ENCODE measurements at places on chromosomes 2 and 18.

GRCh38 chr2:106983305-106983704 is 97.3 kb upstream of the ST6GAL2 start:
- no peak for DNase-seq

GRCh38 chr2:85019121-85019520 is 48.2 kb downstream of the KCMF1 start:
- DNase-seq = no peak

DNA sequence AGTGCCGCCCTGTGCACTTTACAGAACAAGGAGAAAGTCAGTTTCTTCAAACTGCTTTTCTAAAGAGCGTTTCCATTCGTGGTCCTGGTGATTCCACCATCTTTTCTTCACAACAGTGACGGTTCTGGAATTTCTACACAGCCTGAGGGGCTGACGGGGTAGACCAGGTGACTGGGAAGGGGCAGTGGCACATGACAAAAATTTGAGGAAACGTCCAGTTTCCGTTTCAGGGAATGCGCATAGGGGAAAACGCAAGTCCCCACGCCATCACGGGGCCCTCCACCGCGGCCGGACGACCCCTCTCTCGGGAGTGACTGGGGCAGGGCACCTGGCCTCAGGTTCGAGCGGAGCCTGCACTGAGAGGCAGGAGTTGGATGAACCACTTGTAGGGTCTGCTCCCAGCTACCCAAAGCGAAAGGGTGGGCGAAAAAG is 980 bp upstream of the SPTBN1 start:
- DNase-seq = no peak

DNA sequence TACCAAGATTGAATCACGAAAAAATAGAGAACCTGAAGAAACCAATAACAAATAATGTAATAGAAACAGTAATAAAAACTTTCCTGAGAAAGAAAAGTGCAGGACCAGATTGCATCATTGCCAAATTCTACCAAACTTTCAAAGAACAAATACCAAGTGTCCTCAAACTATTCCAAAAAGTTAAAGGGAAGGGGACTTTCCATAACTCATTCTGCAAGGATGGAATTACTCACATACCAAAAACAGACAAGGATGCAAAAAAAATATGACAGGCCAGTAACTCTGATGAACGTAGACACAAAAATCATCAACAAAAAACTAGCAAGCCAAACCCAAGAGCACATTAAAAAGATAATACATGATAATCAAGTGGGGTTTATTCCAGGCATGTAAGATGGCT is 172.3 kb upstream of the SLC35G4 start:
- no peak for DNase-seq

DNA sequence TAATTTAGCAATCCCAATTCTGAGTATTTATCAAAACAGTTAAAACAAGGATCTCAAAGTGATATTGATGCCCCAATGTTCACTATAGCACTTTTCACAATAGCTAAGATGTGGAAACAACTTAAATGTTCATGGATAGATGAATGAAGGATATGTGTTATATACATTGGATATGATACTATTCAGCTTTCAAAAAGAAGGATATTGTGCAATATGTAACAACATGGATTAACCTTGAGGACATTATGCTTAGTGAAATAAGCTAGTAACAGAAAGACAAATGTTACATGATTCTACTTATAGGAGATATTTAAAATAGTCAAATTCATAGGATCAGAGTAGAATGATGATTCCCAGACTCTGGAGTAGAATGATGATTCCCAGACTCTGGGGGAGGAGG is 78.0 kb downstream of the INSIG2 start:
- no peak for DNase-seq

DNA sequence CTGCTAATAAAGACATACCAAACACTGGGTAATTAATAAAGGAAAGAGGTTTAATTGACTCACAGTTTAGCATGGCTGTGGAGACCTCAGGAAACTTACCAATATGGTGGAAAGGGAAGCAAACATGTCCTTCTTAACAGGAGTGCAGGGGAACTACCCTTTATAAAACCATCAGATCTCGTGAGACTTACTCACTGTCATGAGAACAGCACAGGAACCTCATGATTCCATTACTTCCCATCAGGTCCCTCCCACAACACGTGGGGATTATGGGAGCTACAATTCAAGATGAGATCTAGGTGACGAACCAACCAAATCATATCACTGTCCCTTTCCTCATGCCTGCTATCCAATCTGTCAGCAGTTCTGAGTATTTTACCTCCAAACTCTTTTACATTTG is 586.7 kb downstream of the TDRD15 start:
- DNase-seq = no peak

DNA sequence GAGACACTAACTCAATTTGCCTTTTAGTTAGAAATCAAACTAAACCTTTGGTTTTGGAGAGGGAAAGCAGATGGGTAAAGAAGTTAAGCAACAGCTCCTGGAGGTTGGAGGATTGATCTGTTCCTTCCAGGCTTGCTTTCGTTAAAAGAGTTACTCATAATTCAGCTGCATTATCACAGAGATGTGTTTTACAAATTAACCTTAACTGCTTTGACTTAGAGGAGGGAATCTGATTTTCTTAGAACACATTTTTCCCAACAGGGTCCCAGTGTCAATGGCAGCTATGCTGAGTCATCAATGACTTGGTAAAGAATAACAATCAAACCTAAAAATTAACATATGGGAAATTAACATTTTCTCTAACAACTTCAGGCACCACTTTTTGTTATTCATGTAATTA is 113.4 kb downstream of the COPS8 start:
- DNase-seq = no peak

DNA sequence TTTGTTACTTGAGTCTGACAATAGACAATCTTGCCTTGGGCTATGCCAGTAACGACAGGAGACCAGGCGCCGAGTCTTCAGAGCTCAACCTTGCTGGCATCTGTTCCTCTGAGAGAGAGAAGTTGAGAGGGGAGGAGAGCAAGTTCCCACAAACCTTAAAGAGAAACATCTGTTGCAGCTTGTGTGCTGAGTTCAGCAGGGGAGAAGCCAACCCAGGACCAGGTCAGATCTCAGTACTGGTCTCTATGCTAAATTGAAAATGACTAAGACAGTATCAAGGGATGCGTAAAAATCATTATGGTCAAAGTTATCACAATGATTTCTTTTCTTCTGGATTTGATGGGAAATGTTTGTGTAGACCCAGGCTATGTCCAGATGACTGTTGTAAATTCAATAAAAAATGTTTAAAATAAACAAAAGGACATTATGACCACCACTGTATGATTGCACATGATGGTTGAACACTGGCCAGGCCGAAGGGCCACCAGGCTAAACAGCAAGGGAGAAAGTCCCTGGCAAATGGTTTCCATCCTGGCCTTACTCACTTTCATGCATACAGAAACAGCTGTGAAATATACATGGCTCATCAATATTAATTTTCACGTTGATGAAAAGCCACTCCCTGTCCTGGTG is 100.3 kb upstream of the PMAIP1 start:
- no peak for DNase-seq

GRCh38 chr2:161134547-161135518 is 25.4 kb upstream of the TANK start:
- peak; percentile 39 for DNase-seq

DNA sequence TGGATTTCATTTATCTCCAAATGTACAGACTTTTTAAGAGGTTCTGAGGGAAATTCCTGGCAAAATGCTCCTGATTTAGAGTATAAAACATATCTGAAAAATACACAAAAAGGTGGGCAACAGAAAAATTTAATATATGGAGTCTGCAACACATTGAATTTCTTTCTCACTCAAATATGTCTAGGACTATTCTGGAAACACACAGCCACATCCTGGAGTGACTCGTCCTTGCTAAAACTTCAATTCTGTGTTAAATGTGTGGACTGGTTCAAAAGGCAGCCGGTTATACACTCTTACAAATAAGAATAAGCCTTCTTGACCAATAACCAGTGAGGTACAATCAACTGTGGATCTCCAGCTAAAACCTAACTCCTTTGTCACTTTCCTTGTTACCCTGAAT is 44.1 kb upstream of the RND3 start:
- DNase-seq = no peak

DNA sequence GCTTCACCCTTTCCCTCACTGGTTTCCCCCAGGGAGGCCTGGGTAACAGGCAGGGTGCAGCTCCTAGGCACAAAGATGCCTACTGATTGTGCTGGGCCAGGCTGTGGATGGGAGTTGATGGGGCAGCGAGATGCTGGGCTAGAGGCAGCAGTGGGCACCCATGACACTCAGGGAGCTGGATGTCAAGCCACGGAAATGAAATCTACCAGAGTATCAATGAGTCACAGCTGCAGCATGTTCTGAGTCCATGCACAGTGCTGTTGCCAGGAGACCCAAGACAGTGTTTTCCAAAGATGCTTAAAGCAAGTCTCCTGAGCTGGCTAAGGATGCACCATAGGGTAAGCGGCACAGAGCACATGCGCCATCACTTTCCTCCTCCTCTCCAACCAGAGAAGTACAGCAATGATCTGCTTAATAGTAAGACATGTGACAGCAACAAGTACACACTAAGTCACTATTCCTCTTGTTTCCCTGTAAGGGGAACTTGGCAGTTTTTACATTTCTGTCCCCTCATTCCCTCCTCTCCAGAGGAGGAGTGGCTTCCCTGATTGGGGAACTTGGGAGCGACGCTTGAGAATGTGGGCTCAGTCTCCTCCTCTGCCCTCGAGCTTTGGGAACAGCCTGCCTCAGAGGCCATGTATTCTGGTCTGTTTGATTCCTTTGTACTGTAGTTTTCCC is 57.2 kb downstream of the CDC42EP3 start:
- peak; percentile 39 for DNase-seq

DNA sequence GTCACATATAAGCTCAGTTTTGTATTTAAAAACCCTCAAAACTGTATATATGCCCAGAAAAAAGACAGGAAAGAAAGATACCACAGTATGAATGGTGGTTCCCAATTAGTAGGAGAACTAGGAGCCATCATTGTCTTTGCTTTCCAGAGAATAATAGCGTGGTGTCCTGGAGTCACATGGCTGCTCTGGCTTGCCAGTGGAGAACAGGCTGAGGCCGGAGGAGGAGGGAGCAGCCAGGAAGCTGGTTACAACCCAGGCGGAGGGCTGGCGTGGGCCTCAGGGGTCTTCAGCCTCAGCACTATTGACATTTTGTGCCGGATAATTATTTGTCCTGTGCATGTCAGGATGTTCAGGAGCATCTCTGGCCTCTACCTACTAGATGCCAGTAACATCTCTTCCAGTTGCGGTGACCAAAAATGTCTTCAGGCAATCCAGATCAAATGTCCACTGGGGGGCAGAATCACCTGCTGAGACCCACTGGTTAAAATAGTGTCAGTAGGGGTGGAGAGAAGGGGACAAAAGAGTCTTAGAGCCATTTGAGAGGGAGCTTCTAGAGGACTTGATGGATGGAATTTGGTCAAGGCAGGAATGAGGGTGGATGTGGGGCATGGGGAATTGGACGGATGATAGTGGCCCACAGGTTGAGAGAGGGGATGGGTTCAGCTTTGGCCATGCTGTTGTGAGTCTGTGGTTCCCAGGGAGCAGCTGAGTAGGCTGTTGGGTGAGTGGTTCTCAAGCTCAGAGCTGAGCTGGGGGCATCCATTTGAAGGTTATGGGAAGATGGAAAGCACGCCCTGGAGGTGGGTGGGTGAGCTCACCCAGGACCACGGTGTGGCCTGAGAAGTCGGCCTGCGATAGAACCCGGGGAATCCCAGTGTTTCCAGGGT is 144.9 kb downstream of the AGAP1 start:
- DNase-seq = no peak

DNA sequence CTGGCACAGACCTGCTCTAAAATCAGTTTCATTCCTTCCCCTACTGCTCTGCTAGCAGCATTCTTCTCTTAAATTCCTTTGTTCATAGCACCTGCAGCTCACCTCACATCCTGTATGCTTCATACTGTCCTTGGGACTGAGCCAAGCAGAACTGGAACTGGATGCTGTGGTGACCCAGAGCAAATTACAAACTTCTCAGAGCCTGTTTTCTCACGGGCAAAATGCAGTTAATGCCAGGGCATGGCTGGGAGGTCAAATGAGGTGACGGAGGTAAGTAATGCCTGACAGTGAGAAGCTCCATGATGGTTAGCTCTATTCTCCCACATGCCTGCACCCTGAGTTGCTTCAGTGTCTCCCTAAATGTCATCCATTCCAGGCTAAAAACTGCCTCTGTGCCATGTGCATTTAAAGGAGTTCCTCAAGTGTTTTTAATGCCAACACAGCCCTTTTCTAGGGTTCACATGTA is 29.7 kb downstream of the C2orf42 start:
- no peak for DNase-seq

- peak; percentile 74 for DNase-seq
These were observed 260.2 kb upstream of the TRIB2 start for GRCh38 chr2:12456293-12457106.

GRCh38 chr2:226020176-226020575 is 620.7 kb downstream of the NYAP2 start:
- DNase-seq = no peak

DNA sequence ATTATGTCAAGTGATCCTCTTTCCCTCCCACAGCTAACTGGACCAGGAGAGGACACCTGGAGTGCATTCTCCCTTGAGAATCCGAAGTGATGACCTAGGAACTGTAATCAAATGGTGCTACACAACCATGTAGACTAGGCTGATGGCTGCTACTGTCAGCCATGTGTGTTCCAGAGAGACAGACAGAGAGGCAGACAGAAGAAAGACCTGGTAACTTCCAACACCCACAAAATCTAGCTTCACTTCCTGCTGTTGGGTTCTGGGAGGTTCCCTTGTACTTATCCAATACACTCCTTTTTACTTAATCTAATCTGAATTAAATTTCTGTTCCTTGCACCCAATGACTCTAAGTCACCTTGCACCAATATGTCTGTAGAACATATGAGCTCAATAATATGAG is 72.3 kb downstream of the AAK1 start:
- no peak for DNase-seq

DNA sequence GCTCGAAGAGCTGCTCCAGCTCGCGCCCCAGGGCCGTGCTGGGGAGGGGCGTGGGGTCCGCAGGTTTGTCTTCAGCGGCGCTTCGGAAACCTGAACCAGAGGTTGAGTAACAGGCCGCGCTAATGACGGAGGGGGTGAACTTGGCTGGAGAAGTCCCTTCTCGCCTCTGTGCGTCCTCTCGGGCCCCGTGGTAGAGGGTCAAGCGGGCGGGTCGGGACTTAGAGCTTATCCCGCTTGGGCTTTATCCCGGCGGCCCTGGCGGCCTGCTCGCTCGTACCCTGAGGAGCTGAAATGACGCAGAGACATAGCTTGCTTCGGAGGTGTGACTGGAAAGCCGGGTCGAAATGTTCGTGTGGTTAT is 479 bp downstream of the RNMT start:
- DNase-seq = no peak
